ENCODE measurements at places on chromosomes 2 and 18.

- DNase-seq, result no peak
Measured at GRCh38 chr2:95346738-95347671, 49.9 kb downstream of the KCNIP3 start.

DNA sequence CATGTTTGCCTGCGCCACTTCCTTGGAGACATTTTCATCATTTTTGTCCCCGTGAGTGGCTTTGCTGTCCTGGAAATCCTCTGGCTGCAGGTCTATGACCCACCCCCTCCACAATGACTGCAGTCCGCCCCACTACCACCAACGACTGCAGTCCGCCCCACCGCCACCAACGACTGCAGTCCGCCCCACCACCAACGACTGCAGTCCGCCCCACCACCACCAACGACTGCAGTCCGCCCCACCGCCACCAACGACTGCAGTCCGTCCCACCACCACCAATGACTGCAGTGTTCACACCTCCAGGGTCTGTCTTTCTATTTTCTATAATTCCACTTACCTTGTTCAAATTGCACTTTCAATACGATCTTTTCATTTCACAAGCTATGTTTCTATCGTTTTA lies 820.7 kb upstream of the SALL3 start:
- DNase-seq, result no peak

- DNase-seq, result no peak
Measured at GRCh38 chr2:158797963-158798700, 3.0 kb downstream of the DAPL1 start.

GRCh38 chr2:9215680-9216079 lies 9.1 kb downstream of the ASAP2 start:
- no peak for DNase-seq

- DNase-seq, result no peak
Measured at GRCh38 chr2:152099367-152100050, 665 bp upstream of the CACNB4 start.

DNA sequence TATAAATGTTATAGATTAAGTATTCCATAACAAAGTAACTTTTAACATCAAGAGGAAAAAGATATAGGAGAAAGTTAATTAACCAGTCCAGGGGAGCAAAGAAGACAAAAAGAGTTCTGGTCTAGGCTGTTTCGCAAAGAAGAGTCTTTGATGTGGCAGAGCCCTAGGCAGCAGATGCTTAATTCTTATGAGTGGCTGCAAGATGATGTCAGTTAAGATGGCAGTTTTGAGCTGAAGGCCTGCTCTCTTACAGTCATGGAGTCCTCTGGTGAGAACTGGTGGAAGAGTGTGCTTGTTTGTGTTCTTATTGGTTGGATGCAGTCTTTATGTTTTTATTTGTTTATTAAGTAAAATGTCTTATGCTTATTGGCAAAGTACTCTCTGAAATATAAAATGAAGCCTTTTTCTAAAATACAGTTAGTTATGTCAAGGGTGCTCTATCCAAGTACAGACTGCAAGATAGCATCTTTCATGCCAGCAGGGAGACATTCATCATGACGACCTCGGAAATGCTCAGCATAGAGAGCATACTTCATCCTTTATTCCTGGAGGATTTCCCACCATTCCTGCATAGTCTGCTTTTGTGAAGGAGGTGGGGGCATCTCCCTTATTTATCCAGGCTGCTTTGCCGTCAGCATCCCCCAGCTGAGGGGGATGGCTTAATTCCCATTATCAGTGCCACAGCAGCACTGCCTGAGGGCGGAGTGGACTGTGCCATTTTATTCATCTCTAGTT lies 38.9 kb upstream of the SERPINE2 start:
- no peak for DNase-seq

DNA sequence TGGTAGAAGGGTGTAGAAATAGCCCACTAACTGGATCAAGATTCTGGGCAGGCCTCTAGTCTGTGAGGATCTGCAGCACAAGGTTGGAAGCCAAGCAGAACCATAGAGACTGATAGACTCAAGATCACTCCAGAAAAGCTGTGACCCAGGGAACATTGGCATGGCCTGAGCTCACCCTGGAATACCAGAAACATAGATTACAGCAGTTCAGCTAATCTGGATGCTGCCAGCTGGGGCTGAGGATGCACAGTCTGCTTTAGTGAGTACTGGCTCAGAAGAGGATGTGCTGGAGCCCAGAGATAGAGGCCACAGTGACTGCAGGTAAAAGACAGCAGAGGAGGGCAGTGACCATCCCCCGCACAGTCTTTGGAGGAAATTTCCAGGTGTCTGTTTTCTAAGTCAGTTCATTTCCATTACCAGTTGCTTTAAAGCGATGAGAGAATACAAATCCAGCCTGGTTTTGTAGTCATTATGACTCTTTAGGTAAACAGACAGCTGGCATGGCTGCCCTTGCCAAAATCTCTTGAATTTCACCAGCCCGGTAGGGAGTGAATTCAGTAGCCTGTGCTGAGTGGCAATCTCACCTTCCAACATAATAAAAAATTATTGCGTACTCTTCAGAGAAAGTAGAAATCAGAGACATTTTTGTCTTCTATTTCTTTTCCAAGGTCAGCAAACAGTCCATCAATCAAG lies 119.2 kb downstream of the ANTXR1 start:
- no peak for DNase-seq

- no peak for DNase-seq
Measured at GRCh38 chr2:70994009-70994698, 519 bp downstream of the TEX261 start.

DNA sequence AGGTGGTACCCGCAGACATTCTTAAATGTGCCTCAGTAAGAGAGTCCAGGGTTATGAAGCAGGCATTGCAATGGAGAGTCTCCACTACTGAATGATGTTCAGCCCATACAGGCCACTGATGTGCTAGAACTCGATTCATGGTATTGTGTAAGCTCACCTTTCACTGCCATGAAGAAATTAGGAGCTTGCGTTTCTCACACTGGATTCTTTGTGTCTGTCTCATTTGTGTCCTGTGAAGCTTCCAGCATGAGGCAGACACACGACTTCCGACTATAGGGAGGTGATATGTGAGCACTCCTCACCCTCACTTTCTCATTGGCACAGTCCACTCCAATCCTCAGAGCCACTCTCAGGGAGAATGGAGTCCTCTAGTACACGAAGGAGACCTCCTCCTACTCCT lies 677.4 kb upstream of the RAB6C start:
- no peak for DNase-seq

GRCh38 chr18:41128545-41128944 lies 826.5 kb upstream of the PIK3C3 start:
- DNase-seq, result no peak

DNA sequence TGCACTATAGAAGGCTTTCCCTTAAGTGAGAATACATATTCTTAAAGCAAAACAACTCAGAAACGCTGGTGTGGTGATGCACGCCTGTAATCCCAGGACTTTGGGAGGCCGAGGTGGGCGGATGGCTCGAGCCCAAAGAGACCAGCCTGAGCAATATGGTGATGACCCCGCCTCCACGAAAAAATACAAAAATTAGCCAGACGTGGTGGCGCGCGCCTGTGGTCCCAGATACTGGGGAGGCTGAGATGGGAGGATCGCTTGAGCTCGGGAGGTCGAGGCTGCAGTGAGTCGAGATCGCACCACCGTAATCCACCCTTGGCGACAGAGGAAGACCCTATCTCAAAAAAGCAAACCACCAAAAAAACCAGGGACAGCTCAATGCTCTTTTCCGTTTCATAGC lies 750 bp upstream of the CCDC150 start:
- no peak for DNase-seq

DNA sequence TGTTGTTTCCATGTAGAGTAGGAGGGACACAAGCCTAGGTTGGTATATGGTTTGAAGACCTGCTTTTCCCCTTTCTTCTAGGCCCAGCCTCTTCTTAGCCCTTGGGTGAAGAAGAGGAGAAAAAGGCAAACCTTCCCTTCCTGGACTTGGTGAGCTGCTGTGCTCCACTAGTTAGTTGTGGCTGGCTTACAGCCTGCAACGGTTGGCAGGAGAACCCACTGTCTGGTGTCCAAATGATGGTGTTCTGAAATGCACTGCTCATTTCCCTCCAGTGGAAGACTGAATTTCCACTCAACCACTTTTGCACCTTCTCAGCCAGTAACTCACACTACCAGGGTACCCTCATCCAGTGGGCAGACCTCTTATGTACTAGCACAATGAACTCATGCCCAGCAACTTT lies 824.1 kb downstream of the NRXN1 start:
- no peak for DNase-seq

GRCh38 chr2:45323344-45323743 lies 287.7 kb downstream of the SRBD1 start:
- no peak for DNase-seq

GRCh38 chr2:160583813-160584537 lies 90.4 kb upstream of the RBMS1 start:
- DNase-seq, result no peak

DNA sequence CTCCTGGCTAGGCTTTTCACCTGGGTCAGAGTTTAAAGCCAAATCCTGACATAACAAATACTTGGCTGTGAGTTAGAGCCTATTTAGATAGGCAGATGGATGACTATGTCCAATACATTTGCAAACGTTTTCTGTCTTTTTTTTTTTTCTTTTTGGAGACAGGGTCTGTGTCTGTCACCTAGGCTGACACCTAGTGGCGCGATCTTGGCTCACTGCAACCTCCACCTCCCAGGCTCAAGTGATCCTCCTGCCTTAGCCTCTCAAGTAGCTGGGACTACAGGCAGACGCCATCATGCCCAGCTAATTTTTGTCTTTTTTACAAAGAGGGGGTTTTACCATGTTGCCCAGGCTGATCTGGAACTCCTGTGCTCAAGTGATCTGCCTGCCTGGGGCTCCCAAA lies 124.8 kb downstream of the DYM start:
- no peak for DNase-seq

- no peak for DNase-seq
Measured at GRCh38 chr2:197242719-197243118, 67.9 kb downstream of the ANKRD44 start.

DNA sequence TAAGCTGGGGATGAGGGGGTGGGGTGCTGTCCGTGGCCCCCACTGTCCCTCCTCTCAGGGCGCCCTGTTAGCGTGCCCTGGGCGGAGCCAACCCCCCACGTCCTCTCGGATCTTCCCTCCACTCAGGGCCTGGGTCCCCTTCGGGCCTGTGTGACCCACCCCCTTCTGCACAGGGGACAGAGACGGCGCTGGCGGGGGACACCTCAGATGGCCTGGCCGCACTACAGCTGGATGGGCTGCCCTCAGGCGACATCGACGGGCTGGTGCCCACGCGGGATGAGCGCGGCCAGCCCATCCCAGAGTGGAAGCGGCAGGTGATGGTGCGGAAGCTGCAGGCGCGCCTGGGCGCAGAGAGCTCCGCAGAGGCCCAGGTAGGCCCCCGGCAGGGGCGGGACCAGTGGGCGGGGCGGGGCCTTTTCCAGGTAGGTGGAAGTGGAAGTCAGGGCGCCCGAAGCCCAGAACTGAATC lies 9.9 kb upstream of the KLHL30 start:
- DNase-seq, result no peak

DNA sequence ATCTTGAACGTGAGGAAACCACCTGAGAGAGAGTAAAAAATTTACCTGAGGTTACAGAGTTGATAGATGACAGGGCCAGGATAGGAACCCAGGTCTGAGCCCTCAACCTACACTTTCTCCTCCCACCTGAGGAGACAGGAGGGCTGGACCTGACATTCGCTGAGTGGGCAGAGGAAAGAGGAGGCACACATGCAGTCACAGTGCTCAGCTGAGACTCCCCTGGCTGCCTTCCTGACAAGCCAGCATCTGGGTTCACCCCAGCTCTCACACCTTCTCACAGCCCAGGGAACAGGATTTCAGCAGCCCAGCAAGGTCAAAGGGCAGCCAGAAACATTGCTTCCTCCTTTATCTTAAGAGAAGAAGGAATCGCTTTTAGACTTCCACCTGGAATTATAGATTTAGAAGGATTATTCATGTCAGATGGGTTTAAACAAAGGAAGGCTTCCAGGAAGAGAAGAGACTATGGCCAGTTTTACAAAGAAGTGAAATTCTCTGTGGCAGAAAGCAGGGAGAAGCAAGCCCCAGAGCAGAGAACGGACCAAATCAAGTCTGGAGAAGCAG lies 18.1 kb upstream of the PKDCC start:
- no peak for DNase-seq

DNA sequence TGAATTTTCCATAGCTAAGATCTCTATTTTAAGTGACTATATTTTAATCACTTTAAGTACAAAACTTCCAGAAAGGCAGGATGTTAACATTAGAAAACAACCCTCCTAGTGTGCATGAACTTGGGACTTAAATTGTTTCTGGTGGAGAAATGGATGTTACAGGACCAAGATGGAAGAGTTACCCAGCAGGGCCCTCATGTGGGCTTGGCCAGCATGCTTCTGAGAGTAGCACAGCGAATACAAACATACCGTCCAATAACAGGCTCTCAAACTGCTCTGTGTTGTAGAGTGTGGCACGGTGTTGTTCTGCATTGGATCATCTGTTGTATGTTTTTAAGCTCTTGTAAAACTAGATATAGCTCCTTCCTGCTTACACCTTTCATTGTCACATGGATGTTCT lies 346.1 kb upstream of the SMIM21 start:
- no peak for DNase-seq

DNA sequence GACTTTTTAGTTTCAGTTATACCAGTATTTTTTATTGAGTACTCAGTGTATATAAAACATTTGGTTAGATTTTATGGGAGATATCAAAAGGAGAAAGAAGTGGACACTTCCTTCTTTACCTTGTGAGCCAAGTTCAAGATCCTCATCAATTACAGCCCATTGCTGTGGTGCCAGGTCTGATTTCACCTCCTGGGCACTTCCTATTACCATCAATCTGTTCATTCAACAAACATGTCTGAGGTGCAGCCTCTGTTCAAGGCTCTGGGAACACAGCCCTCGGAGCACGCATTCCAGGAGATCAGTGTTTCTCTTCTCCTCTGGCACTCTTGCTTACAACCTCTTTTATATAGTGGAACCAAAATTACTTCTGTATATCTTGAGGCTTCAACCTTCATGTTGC lies 171.4 kb upstream of the ALPP start:
- no peak for DNase-seq

- no peak for DNase-seq
Measured at GRCh38 chr18:76361219-76361618, 133.8 kb downstream of the ZNF516 start.

- no peak for DNase-seq
Measured at GRCh38 chr2:210158236-210158635, 13.0 kb downstream of the KANSL1L start.

GRCh38 chr18:50194631-50195532 lies at the start of gene MYO5B:
MYO5B (minus strand) TSS chr18:50195147; CDS start chr18:50194793, 354 bp downstream.
- DNase-seq, result no peak

DNA sequence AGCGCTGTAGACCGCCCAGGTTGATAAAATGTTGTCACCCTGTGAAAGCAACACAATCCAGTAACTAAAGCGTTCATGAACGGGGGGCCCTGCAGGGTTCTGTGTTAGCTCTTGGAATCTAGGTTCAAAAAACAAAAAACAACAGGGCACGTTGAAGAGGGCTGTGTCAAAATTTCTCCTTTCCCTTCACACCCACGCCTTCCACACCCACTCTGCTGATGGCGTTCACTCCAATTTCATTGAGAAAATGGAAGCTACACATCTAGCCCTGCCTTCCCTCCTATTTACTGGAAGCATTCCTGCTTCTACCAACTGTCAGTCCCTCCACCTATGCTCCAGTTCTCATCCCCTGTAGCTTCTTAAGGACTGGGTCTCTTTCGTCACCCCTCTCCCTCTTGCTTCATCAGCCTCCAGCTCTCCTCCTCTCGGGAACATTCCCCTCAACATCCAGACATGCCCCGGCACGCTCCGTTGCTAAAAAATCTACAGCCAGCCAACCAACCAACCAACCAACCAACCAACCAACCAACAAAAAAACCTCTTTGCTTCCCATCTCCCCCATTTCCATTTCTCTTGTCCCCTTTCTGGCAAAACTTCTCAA lies 98.4 kb upstream of the SP3 start:
- no peak for DNase-seq

All from stimulated activated CD4-positive, alpha-beta T cell treated with anti-CD3 and anti-CD28 coated beads, Interleukin-12 subunit alpha, Interleukin-12 subunit beta, amount 100 ng/mL, for 24 hours (primary cell).